CD4-positive, alpha-beta T cell treated with Interleukin-1 beta for 1 hour (primary cell): ENCODE measurements at places on chromosomes 6 and 20.

GRCh38 chr6:19694697-19695096, 142.5 kb upstream of the ID4 start:
- DNase-seq = no peak

DNA sequence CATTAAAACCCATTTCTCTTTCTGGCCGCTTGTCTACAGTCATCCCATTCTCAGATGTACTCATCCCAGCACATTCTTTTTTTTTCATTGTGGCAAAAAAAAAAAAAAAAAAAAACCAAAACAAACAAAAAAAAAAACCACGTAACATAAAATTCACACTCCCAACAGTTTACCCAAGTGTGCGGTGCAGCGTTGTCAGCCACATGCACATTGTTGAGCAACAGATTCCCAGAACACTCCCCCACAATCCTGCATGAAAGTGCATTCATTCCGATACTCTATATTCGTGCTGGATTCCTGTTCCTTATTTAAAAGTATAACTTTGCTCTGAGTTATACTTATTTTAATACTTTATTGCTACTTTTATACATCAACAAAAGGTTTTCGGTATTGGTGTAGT, 96.0 kb downstream of the SASH1 start:
- DNase-seq = no peak

DNA sequence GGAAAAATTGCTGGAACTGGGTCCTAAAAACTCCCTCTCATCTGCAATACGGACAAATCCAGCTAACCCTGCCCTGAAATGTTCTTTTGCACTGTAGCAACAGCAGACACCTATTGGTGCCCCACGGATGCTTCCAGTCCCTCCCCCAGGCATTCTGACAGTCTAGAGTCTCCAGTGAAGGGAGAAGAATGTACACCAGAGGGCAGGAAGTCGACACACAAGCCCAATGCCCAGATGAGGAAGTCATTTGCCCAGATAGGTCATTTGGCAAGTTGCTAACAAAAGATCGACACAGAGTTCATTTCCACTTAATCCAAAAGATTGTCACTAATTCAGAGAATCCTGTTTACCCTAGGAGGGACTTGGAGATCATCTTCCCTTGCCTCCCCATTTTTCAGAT, 293.0 kb upstream of the PRDM1 start:
- peak; percentile 63 for DNase-seq

DNA sequence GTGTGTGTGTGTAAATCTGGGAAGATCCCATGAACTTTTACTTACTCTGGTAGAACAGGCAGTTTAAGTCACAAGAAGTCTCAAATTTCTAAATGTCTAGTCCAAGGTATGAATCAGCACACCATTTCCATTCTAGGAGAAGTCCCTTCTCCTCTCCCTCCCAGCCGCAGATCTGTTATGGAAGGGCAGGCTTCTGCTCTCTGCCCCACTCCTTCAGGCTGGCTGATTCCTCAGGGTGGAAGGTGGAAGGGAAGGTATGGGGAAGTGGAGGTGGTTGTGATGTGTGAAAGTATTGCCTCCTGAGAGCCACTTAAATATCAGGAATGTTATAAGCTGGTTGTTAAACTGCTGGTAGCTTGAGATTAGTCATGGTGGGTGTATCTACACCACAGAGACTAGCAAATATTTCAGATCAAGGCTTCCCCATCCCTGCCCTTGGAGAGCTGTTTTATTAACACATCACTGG, 44.5 kb upstream of the LAMA4 start:
- no peak for DNase-seq

GRCh38 chr20:12207875-12208274, 290.2 kb downstream of the BTBD3 start:
- no peak for DNase-seq

- DNase-seq = no peak
These were observed 49.7 kb upstream of the NOP56 start for GRCh38 chr20:2602746-2603145.

- no peak for DNase-seq
These were observed 32.2 kb downstream of the CLVS2 start for GRCh38 chr6:123028263-123028662.

DNA sequence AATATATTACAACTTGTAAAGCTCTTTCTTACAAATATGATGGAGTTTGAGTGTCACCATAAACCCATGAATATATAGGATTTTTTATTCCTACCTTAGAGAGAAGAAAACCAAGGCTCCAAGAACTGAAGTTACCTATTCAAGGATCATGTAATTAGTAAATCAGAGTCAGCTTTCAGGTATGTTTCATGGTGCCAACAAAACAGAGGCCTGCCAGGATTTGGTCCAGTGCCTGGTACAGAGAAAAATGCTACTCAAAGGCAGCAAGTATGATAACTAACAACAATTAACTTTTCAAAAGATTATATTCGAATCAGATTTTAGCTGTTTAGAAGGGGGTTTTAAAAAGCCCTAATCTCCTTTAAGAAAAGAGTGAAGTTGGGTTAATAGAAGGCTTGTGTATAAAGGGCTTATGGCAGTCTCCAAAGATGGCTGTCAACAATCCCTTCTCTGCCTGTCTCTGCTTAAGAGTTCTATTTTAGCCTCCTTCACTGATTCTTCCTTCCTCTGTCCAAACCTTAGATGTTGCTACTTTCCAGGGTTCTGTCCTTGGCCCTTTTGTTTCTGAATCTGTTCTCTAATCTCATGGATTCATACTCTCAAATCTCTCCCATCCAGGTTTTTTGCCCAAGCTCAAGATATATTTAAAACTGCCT, 7.8 kb downstream of the MAP3K7 start:
- DNase-seq = no peak

DNA sequence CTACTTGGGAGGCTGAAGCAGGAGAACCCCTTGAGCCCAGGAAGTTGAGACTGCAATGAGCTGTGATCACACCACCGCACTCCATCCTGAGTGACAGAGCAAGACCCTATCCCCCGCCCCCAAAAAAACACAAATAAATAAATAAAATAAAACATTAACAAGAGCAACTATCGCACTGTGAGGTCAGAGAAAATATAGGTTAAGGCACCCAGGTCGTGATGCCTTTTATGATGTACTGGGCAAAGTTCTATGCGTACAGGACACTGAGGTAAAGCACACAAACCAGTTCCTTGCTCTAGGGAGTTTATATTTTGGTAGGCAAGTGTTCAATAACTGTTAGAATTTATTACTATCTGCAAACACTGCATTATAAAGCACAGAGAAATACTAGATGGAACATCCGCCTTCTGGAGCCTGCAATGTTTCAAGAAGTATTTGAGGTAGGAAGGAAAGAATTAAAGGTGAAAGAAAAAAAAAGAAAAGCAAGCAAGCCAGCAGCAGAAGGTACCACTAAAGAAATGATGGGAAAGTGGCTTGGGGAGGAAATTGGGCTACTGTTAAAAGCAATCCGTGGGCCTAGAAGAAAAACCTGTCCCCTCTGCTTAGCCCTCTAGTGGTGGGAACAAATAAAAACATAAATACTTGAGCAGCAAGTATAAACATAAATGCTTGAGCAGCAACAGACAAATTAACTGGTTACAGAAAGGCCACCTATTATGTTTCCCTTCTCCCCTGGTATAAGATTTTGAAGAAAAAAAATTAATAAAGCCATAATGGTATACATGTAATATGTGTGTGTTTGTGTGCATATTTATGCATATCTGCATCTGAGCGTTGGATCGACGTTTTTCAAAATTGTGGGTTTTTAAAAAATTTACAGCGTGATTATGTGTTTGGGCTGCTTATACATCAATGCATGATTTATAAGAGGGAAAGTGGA, 128.0 kb downstream of the PHACTR1 start:
- no peak for DNase-seq

DNA sequence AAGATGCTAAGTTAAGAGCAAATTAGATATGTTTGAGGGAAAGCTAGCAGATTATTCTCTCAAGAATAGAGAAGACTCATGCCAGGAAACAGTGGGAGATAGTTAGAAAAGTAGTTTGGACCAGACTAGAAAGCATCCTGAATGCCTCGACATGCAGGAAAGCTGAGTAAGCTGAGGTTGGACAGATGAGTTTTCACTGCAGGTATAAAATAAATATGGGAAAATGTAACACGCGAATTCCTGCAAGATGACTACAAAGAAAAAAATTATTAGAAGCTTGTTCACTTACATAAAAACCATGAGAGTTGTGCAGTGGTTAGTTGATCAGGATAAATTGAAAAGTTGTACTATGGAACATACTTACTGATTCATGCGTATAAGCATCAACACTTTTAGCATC, 484.2 kb upstream of the MANEA start:
- no peak for DNase-seq

- peak; percentile 25 for DNase-seq
These were observed 94.3 kb downstream of the JPH2 start for GRCh38 chr20:44092551-44093248.

- peak; percentile 56 for DNase-seq
These were observed 37.6 kb upstream of the HINT3 start for GRCh38 chr6:125918681-125919566.

DNA sequence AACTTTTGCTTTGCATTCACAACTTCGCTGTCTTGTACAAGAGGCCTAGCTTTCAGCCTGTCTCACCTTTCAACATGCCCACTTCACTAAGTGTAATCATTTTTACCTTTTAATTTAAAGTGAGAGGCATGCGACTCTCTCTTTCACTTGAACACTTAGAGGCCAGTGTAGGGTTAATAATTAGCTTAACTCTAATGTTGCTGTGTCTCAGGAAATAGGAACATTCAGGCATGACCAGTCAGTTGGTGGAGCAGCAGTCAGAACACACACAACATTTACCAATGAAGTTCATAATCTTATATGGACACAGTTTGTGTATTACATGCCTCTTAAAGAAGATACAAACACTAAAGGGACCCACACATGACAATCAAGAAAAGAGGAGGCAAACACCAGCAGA, 47.6 kb downstream of the HTR1B start:
- DNase-seq = no peak

- DNase-seq = no peak
These were observed 21.7 kb upstream of the MYLIP start for GRCh38 chr6:16106991-16107787.

DNA sequence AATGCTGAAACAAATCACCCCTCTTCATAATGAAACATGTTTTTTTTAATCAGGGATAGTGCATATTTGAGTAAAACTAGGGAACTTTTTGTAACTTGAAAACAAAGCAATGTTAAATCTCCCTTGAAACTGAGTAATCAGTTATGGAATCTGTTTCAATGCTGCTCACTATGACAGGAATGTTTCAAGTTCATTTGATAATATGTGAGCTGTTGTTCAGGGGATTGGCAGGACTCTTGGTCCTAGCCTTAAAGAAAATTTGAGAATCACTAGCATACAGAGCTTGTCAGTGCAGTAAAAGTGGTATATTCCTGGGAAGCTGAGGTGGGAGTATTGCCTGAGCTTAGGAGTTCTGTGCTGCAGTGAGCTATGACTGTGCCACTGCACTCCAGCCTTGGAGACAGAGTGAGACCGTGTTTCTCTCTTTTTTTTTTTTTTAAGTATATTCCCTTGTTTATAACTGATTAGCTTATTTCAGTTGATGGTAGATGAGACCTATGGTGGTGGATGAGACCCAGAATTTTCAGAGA, 21.6 kb upstream of the CALHM6 start:
- DNase-seq = no peak

- no peak for DNase-seq
These were observed 112.2 kb downstream of the ASCC3 start for GRCh38 chr6:100768816-100769351.

DNA sequence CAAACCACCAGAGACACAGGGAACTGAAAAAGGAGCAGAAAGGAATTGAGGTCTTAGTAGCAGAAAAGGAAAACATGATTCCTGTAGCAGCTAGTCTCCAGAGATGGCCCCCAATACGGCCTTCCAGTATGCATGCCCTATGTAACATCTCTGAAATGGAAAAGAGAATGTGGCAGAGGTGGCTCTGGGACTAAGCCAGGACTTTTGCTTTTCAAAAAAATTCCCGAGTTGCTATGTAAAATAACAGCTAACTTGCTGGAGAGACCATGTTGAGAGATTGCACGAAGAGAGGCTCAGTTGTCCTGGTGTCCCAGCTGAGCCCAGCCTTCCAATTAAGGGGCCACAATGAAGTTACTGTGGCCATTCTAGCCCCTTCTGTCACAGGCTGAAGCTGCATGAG, 27.7 kb downstream of the IL20RA start:
- DNase-seq = no peak

DNA sequence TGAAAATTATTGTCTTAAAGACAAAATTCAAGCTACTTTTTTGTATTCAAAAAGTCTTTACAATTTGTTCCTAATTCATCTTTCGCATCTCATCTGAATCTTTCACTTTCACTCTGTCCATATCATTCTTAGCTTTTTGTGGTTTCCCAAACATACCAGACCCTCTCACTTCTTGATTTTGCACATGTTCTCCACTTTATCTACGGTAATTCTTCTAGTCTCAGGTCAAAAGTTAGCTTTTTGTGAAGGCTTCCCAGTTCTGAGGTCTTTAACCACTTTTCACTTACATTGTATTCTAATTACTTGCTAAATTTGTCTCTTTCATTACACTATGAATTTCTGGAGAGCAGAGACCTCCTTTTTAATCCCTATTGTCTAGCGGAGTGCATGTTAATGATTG, 34.6 kb upstream of the EPHA7 start:
- no peak for DNase-seq

DNA sequence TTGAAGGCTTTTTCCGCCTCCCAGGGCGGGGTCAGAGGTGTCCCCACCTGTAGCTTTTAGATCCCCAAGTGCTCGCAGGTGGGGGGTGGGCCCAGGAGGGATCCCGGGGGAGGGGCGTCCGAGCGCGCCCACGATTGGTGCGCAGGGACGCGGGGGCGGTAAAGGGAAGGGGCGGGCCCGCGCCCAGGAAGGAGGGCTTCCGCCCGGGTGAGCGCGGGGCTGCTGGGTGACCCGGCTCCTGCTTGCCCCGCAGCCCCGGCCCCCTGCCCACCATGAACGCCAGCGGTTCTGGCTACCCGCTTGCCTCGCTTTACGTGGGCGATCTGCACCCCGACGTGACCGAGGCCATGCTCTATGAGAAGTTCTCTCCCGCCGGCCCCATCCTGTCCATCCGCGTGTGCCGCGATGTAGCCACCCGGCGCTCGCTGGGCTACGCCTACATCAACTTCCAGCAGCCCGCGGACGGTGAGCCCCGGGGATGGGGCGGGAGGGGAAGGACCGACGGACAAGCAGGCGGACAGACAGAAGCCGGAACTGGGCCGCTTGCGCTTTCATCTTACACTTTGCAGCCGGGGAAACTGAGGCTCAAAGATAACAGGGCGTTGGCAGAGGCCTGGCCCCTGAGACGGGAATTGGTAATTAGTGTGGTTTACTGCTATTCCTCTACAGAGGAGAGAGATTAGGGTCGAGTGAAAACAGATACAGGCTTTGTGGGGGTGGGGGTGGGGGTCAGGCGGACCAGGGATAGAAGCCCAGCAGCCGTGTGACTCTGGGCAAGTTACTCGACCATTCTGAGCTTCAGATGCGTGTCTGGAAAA, at the start of gene PABPC1L:
TSS of gene PABPC1L (plus strand) at position 189 of the 818 bp plus-strand sequence. CDS start at position 273, 84 bp downstream.
- DNase-seq = peak; percentile 79

DNA sequence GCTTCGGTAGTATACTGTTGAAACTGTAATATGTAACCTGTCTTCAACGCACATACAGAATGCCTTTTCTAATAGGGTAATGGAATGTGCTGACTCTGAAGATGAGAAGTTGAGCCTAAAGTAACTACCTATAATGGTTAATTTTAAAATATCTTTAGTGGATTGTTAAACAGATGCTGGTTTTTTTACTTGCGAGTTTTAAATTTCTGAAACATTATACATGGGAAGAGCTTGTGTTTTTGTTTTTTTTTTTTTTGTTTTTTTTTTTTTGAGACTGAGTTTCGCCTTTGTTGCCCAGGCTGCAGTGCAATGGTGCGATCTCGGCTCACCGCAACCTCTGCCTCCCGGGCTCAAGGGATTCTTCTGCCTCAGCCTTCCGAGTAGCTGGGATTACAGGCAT, 166.9 kb downstream of the JARID2 start:
- no peak for DNase-seq

GRCh38 chr6:166242888-166243287, 65.3 kb downstream of the PRR18 start:
- DNase-seq = no peak
